SJCRH30 (cell line): ENCODE measurements at places on chromosomes 12 and 14. TPM values are rescaled to one million over a fixed set of nuclear protein-coding genes. Genes with fewer than 3 reads are reported as not detected.
A peak's percentile ranks its signal among the peaks of the same experiment; 100 is the strongest.

Gene APOF
- total RNA-seq: not detected in 2 replicates

Gene DEPDC4
- 4.2 and 5.1 TPM in 2 replicates for total RNA-seq

Gene OTUB2
- 0.51 and 0.55 TPM in 2 replicates for total RNA-seq

Gene FAM90A1
- 0.04 TPM in 1 of 2 replicates, not detected in the other for total RNA-seq

Gene BICDL1
- total RNA-seq: 0.18 TPM in 1 of 2 replicates, not detected in the other

DNA sequence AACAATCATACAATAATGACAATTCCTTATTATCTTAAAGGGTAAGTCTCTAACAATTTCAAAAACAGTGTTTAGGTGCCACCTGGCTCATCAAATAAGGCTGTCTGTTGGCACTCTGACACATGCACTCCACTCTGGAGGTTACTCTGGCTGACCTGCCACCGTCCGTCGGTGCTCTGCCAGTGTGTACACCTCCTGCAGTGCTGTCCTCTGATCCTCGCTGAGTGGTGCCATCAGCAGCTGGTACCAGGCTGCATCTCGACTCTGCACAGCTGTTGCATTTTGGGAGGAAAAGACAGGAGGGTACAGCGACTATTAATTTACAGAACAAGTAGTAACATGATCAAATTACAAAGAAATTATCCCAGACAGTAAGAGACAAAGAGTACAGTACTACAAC is 63.9 kb downstream of the IPO8 start:
- no peak overlapping the region for H3K27ac ChIP-seq
- no peaks in the 10 kb centered on the region for H3K4me1 ChIP-seq
- H3K4me3 ChIP-seq: no peak overlapping the region
- H3K27me3 ChIP-seq: no peaks in the 10 kb centered on the region
- no peak for DNase-seq

GRCh38 chr12:6843118-6843902 is 2.6 kb downstream of the GNB3 start:
- no peak for DNase-seq
- no peak overlapping the region for H3K4me3 ChIP-seq
- H3K36me3 ChIP-seq: peaks cover 32% of the 10 kb centered on the region

- DNase-seq: no peak
- no peak overlapping the region for H3K27ac ChIP-seq
- no peaks in the 10 kb centered on the region for H3K4me1 ChIP-seq
- no peak overlapping the region for H3K4me3 ChIP-seq
- H3K27me3 ChIP-seq: peaks cover 2% of the 10 kb centered on the region; the same call in 1 of the 2 replicates
Measured at GRCh38 chr14:75520852-75521251, 1.4 kb upstream of the BATF start.

DNA sequence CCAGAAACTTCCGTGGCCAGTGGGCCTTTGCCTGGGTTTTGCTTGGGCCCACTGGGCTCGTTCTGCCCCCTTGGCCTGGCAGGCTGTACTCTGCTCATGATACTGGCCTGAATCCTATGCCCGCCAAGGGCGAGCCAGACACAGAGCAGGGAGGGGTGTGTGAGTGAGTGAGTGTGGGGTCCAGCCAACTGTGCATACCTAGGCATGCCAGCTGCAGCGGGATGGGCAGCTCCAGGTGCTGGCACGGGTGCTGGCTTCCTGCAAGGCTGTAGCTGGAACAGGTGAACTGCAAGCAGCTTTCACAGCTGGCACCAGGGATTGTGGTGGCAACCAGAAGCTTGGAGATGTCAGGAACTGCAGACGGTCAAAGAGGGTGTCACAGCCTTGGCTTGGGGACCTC is 1276.4 kb downstream of the SLC16A7 start:
- H3K36me3 ChIP-seq: no peaks in the 10 kb centered on the region
- DNase-seq: peak; percentile 69
- peaks cover 36% of the 10 kb centered on the region for H3K4me1 ChIP-seq
- peak overlapping the region; percentile 97 for H3K27ac ChIP-seq

DNA sequence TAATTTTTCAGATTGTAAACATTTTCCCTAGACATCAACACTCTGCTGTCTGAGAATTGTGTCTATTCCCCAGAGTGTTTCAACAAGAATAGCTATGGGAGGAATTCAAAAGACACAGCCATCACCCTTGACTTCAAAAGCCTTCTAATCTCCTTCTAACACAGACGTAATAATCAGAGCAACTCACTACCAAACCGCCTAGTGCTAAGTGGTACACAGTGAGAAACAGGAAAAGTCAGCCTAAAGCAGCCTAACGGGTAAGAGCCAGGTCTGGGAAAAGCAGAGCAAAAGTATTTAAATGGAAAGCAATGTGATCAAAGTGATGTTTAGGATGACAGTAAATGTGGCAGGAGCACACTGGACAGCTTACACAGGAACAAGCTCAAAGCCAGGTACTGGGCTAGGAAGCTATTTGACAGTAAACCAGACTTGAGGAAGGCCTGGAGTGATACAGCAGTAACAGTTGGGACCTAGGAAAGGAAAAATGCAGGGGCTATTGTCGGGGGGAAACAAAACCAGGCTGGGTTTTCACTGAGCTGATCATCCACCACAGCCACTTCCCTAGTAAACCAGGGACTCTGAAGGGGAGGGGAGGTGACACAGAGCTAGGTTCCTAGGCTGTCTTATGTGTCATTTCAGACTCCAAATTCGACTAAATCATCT is 29.4 kb downstream of the CORO1C start:
- no peak for DNase-seq
- H3K36me3 ChIP-seq: peaks cover 29% of the 10 kb centered on the region
- H3K27ac ChIP-seq: peak overlapping the region; percentile 62
- H3K4me3 ChIP-seq: no peak overlapping the region
- H3K4me1 ChIP-seq: peaks cover 33% of the 10 kb centered on the region
- no peaks in the 10 kb centered on the region for H3K27me3 ChIP-seq

GRCh38 chr14:100237735-100238418 is 1.1 kb upstream of the YY1 start:
- H3K36me3 ChIP-seq: peaks cover 16% of the 10 kb centered on the region; the same call in 1 of the 2 replicates
- no peaks in the 10 kb centered on the region for H3K4me1 ChIP-seq
- no peaks in the 10 kb centered on the region for H3K27me3 ChIP-seq
- H3K4me3 ChIP-seq: peak overlapping the region; percentile 90
- DNase-seq: peak; percentile 72

GRCh38 chr12:49982246-49983087 is 9.7 kb downstream of the AQP6 start:
- peaks cover 15% of the 10 kb centered on the region for H3K4me1 ChIP-seq
- H3K27me3 ChIP-seq: no peaks in the 10 kb centered on the region
- peaks cover 7% of the 10 kb centered on the region for H3K36me3 ChIP-seq
- no peak for DNase-seq

- no peak overlapping the region for H3K4me3 ChIP-seq
- H3K36me3 ChIP-seq: no peaks in the 10 kb centered on the region
- H3K27ac ChIP-seq: no peak overlapping the region
- H3K27me3 ChIP-seq: no peaks in the 10 kb centered on the region
Measured at GRCh38 chr12:38448991-38449390, 132.4 kb downstream of the ALG10B start.

DNA sequence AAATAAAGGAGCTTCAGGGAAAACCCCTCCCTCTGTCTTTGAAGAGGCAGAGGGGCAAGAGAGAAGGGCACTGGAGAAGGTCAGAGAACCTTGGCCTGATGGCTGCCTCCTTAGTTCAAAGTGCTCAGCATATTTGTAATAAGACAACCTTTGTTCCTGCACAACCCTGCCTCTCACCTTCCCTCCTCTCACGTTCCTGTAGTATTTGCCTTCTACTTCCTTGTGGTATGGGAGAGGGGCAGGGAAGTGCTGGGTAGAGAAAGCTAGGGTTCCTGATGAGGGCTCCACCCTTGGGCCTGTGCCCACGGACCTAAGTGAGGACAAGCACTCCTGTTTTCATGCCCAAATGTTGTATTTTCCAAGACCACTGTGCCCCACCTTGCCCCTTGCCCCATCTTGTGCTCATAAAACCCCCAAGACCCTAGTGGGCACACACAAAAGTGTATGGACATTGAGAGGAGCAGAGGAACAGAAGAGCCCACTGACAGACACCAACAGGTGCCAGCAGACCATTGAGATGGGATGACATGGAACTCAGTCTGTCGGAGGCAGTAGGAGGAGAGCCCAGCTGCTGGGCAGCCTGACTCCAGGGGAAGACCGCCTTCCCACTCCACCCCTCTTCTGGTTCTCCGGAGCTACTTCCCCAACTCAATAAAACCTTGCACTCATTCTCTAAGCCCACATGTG is 261.5 kb upstream of the CCDC196 start:
- DNase-seq: peak; percentile 39
- no peaks in the 10 kb centered on the region for H3K4me1 ChIP-seq
- H3K36me3 ChIP-seq: no peaks in the 10 kb centered on the region

DNA sequence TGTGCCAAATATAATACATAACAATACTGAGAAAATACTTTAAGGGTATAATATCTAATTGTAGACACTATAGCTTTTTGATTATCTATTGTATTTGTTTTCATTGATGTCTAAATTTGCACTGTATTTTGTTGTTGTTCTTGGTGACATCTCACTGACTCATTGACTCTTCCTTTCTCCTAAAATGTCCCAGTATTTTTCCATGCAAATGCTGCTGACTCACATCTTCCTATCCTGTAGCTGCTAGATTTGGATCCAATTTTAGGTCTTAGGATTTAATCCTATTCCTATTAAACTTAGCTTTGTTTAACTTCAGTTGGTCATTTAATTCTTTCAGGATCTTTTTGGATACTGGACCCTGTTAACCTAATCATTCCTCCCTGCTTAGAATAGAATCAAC is 148.5 kb downstream of the TMTC2 start:
- no peaks in the 10 kb centered on the region for H3K27me3 ChIP-seq
- DNase-seq: no peak
- H3K27ac ChIP-seq: no peak overlapping the region
- H3K4me3 ChIP-seq: no peak overlapping the region
- no peaks in the 10 kb centered on the region for H3K4me1 ChIP-seq
- H3K36me3 ChIP-seq: no peaks in the 10 kb centered on the region

- H3K4me3 ChIP-seq: no peak overlapping the region
- no peaks in the 10 kb centered on the region for H3K4me1 ChIP-seq
- no peak overlapping the region for H3K27ac ChIP-seq
- DNase-seq: no peak
- no peaks in the 10 kb centered on the region for H3K27me3 ChIP-seq
- H3K36me3 ChIP-seq: no peaks in the 10 kb centered on the region
Measured at GRCh38 chr12:90801776-90802175, 153.2 kb downstream of the CCER1 start.

DNA sequence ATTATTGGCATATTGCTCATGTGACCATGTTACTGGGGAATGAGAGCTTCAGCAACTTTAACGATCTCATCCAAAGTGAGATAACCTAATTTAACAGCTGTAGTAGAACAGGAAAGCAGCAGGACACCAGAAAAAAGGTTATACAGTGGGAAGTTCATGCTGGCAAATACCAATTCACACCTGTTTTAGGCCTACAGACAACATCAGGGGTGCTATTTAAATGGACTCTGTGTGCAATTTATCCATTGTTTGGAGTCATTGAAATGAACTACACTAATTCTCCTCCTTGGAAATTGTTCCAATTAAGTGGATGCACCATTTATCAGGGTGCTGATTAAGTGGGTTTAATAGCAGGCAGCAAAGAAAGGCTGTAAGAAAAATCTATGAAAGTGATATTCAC is 424.4 kb upstream of the LMO3 start:
- H3K4me1 ChIP-seq: peaks cover 3% of the 10 kb centered on the region; the same call in 1 of the 2 replicates
- no peaks in the 10 kb centered on the region for H3K27me3 ChIP-seq
- H3K36me3 ChIP-seq: no peaks in the 10 kb centered on the region
- H3K4me3 ChIP-seq: no peak overlapping the region
- no peak for DNase-seq

- peaks cover 19% of the 10 kb centered on the region for H3K4me1 ChIP-seq
- no peak for DNase-seq
- no peak overlapping the region for H3K27ac ChIP-seq
- H3K36me3 ChIP-seq: no peaks in the 10 kb centered on the region
Measured at GRCh38 chr12:124632519-124632984, 65.1 kb upstream of the NCOR2 start.

GRCh38 chr12:45930369-45930768 is 60.0 kb downstream of the SCAF11 start:
- no peak overlapping the region for H3K27ac ChIP-seq
- H3K36me3 ChIP-seq: peaks cover 77% of the 10 kb centered on the region
- H3K4me3 ChIP-seq: no peak overlapping the region

- H3K36me3 ChIP-seq: no peaks in the 10 kb centered on the region
- peak; percentile 2 for DNase-seq
Measured at GRCh38 chr14:104113631-104114420, 24.6 kb upstream of the KIF26A start.

DNA sequence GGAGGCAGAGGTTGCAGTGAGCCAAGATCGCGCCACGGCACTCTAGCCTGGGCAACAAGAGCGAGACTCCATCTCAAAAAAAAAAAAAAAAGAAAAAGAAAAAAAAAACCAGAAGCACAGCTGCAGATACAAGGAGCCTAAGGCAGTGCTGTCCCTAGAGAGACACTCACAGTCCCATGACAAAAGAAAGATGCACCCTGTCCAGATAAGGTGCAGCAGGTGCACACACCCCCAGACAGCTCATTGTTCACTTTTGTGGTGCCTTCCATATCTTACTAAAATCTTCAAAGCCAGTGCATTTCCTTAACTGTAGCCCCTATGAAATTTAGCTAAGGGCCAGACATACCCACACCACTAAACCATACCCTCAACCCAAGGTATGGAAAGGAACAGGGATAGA is 7.7 kb upstream of the NRL start:
- no peak for DNase-seq
- no peak overlapping the region for H3K4me3 ChIP-seq
- H3K4me1 ChIP-seq: no peaks in the 10 kb centered on the region

DNA sequence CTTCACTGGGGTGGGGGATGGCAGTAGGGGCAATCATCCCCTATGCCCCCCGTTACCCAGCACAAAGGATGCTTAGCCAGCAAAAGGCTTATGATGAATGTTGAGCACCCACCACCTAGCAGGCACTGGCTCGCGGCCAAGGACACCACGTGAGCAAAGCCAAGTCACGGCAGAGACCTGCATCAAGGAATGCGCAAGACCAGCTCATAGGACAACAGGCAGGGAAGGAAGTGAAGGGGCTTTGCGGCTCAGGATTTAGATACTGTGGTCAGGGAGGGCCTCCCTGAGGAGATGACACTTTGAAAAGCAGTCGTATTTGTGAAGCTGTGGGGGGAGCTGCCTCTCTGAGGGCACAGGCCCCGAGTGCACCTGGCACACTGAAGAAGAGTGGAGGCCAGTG is 32.8 kb downstream of the SH2B3 start:
- H3K36me3 ChIP-seq: no peaks in the 10 kb centered on the region; the same call in 1 of the 2 replicates
- no peak overlapping the region for H3K4me3 ChIP-seq
- H3K27me3 ChIP-seq: no peaks in the 10 kb centered on the region
- no peak overlapping the region for H3K27ac ChIP-seq
- DNase-seq: no peak

DNA sequence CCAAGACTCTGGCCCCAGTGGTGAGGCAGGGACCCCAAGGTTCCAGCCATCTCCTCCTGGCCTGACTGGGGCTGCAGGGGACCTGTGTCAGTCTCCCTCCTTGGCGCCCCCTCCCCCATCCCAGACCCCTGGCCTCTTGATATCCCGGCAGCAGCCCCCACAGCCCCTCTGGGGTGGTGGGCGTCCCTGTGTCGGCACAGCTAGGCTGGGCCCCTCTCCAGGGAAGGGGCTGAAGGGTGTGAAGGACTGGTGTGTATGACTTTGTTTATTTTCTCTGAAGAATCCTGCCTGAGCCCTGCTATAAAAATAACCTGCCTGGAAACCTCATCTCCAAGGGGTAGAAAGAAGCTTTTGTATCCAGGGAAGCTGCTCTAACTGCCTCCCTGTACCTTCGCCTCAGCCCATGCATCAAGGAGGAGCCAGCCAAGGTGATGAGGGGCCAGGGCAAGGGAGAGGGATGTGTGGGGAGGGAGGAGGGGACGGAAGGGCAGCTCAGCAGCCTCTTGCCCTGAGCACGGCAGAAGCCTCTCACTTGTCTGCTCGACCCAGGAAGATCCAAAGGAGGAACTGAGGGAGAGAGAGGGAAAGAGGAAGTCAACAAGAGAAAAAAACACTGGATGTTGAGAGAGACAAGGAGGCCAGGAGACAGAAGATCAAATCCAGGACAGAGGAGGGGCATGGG is 25.4 kb upstream of the COL2A1 start:
- H3K4me1 ChIP-seq: peaks cover 5% of the 10 kb centered on the region; the same call in 1 of the 2 replicates
- H3K36me3 ChIP-seq: no peaks in the 10 kb centered on the region
- H3K4me3 ChIP-seq: no peak overlapping the region
- no peaks in the 10 kb centered on the region for H3K27me3 ChIP-seq
- H3K27ac ChIP-seq: no peak overlapping the region
